ENCODE measurements at places on chromosomes 5 and 9.

DNA sequence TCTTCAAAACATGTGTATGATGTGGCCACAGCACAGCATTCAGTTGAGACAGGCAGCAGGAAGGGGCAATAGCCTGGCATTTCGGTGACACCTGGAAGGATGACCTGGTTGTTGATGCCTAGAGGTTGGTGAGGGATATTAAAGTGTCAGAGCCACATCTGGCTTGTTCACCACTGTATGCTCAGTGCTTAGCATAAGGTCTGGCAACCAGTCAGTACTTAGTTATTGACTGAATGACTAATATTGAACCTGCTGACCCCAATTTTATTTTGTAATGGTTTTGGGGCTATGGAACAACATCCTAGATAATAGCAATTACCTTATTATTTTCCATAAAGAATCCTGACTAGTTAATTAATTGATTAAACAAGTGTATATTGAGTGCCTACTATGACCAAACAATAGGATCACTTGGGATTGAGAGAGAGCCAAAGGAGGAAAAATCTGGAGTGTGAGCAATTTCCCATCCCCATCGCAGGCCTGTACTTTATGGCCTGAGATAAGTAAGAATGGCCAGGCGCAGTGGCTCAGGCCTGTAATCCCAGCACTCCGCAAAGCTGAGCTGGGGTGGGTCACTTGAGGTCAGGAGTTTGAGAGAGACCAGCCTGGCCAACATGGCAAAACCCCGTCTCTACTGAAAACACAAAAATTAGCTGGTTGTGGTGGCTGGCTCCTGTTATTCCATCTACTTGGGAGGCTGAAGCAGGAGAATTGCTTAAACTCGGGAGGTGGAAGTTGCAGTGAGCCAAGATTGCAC, 85.4 kb upstream of the PLPP1 start:
- DNase-seq: no peak
- no peaks in the 10 kb centered on the region for H3K36me3 ChIP-seq

- peaks cover 5% of the 10 kb centered on the region for H3K27me3 ChIP-seq
- H3K27ac ChIP-seq: no peak overlapping the region
- H3K36me3 ChIP-seq: no peaks in the 10 kb centered on the region
Observed at GRCh38 chr5:39076757-39077728, 2.8 kb upstream of the RICTOR start.

- no peak for DNase-seq
- H3K36me3 ChIP-seq: no peaks in the 10 kb centered on the region
- no peaks in the 10 kb centered on the region for H3K27me3 ChIP-seq
- H3K27ac ChIP-seq: peak overlapping the region; percentile 62
Observed at GRCh38 chr5:76325876-76326491, 77.1 kb upstream of the IQGAP2 start.

GRCh38 chr5:50595199-50595598, 71.2 kb upstream of the PARP8 start:
- no peaks in the 10 kb centered on the region for H3K27me3 ChIP-seq
- no peak overlapping the region for H3K27ac ChIP-seq
- no peak for DNase-seq
- no peaks in the 10 kb centered on the region for H3K36me3 ChIP-seq
- H3K4me1 ChIP-seq: no peaks in the 10 kb centered on the region

GRCh38 chr5:160970605-160971191, 118.7 kb upstream of the ATP10B start:
- no peak overlapping the region for H3K4me3 ChIP-seq
- no peaks in the 10 kb centered on the region for H3K4me1 ChIP-seq
- no peak for DNase-seq
- no peaks in the 10 kb centered on the region for H3K27me3 ChIP-seq
- no peak overlapping the region for H3K27ac ChIP-seq
- no peaks in the 10 kb centered on the region for H3K36me3 ChIP-seq

- no peaks in the 10 kb centered on the region for H3K4me1 ChIP-seq
- no peaks in the 10 kb centered on the region for H3K27me3 ChIP-seq
- no peak overlapping the region for H3K27ac ChIP-seq
- no peak for DNase-seq
Observed at GRCh38 chr5:10115669-10116068, 134.0 kb downstream of the ATPSCKMT start.
